Upper lobe of right lung (tissue), 1 donor: ENCODE measurements at places on chromosomes 6 and 20. TPM values are rescaled to one million over a fixed set of nuclear protein-coding genes. Genes with fewer than 3 reads are reported as not detected.

MAPK13 gene
- 71.4 TPM for total RNA-seq

DNA sequence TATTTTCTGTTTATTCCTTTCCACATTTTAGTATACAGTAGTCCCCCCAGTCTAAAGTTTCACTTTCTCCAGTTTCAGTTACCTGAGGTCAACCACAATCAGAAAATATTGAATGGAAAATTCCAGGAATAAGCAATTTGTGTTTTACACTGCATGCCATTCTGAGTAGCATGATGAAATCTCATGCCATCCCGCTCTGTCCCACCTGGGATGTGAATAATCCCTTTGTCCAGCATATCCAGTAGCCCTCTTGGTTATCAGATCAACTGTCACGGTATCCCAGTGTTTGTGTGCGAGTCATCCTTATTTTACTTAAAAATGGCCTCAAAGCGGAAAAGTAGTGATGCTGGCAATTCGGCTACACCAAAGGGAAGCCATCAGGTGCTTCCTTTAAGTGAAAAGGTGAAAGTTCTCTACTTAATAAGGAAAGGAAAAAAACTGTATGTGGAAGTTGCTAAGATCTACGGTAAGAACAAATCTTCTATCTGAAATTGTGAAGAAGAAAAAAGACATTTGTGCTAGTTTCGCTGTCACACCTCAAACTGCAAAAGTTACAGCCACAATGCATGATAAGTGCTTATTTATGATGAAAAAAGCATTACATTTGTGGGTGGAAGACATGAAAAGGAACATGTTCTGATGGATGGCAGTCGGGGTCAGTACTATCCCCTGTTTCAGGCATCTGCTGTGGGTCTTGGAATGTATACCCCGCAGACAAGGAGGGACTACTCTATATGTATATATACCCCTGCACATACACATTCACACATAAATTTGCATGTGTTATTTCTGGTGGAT is 11.3 kb downstream of the NOX3 start:
- no peak overlapping the region for H3K4me3 ChIP-seq
- no peak for DNase-seq
- H3K36me3 ChIP-seq, result no peaks in the 10 kb centered on the region
- H3K4me1 ChIP-seq, result peaks cover 5% of the 10 kb centered on the region

TTK gene
- 0.55 TPM for total RNA-seq

GRCh38 chr6:44731485-44732095 is 344.1 kb downstream of the CDC5L start:
- no peak overlapping the region for H3K4me3 ChIP-seq
- H3K27ac ChIP-seq, result no peak overlapping the region
- no peak for DNase-seq
- no peaks in the 10 kb centered on the region for H3K27me3 ChIP-seq
- H3K4me1 ChIP-seq, result no peaks in the 10 kb centered on the region

ABHD16B gene
- not detected for total RNA-seq

RIMS1 gene
- total RNA-seq, result 3.9 TPM

DNA sequence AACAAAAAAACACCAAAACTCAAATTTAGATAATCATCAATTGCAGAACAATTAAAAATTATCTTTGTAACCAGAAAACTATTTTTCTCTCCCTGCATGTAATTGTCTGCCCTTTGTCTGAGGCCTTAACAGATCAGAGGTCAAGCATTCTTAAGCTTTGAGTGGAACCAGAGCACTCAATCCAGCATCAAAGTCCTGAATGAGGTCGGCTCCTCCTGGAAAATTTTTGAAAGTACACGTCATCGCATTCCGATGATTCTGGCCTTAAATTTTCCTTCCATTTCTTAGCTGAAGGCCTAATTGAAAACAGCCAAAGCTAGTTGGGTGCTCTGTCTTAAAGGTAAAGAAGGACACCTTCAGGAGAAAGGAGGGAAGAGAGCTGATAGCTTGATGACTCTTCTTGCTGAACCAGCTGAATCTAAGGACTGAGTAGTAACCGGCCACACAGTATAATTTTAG is 510.2 kb upstream of the SULF2 start:
- no peak overlapping the region for H3K4me3 ChIP-seq

DNA sequence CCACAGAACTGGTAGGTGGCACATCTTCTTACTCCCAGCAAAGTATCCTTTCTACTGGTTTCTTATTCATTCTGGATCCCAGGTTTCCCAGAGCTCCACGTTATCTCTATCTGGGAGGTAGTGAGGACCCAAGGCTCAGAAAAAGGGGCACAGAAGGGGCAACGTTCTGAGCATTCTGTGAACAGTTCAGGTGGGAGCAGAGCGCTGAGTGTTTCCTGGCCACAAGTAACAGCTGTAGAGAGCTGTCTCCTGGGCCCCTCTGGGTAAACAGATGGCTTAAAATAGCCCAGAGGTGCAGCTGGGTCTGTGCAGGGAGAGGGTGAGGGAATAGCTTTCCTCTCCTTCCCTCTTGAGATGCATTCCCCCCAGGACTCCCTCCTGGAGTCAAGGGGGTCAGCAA is 2.1 kb downstream of the APOBEC2 start:
- no peak overlapping the region for H3K27ac ChIP-seq
- no peaks in the 10 kb centered on the region for H3K4me1 ChIP-seq
- no peaks in the 10 kb centered on the region for H3K27me3 ChIP-seq
- H3K4me3 ChIP-seq, result no peak overlapping the region
- DNase-seq, result no peak
- H3K36me3 ChIP-seq, result no peaks in the 10 kb centered on the region

MEP1A gene
- not detected for total RNA-seq

DNA sequence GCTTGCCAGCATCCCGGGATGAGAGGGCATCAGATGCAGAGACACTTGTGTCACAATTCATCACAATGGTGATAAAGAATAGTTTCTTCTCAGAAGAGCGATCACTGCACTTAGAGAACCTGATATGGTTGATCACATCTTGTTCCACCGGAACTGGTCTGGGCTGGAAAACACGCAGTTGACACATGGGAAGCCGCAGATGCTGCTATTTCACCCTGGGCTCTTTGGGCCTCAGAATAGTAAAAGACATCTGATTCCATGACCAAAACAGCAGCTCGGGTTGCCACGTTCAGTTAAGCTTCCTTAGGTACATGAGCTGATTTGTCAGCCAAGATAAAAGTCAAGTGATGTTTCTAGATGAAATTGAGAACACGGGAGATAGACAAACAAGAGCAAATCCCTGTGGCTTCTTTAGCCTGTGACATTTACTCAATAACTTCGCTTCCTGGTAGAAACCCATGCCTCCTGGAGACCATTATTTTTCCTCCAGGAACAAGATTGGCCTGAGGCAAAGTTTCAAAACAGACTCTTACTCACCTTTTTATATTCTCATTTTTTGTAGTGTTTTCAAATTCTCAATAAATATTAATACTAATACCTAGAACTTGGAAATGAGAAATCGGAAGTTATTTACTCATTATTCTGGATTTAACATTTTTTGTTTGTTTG is 59.4 kb downstream of the TRMT6 start:
- H3K27ac ChIP-seq, result no peak overlapping the region
- no peaks in the 10 kb centered on the region for H3K36me3 ChIP-seq
- no peaks in the 10 kb centered on the region for H3K4me1 ChIP-seq
- DNase-seq, result no peak
